Cardiac septum (tissue), 1 donor: ENCODE measurements at places on chromosomes 7 and 10. TPM values are rescaled to one million over a fixed set of nuclear protein-coding genes. Genes with fewer than 3 reads are reported as not detected.

GRCh38 chr10:131930150-131930549 lies 29.3 kb downstream of the PPP2R2D start:
- DNase-seq, result no peak

DNA sequence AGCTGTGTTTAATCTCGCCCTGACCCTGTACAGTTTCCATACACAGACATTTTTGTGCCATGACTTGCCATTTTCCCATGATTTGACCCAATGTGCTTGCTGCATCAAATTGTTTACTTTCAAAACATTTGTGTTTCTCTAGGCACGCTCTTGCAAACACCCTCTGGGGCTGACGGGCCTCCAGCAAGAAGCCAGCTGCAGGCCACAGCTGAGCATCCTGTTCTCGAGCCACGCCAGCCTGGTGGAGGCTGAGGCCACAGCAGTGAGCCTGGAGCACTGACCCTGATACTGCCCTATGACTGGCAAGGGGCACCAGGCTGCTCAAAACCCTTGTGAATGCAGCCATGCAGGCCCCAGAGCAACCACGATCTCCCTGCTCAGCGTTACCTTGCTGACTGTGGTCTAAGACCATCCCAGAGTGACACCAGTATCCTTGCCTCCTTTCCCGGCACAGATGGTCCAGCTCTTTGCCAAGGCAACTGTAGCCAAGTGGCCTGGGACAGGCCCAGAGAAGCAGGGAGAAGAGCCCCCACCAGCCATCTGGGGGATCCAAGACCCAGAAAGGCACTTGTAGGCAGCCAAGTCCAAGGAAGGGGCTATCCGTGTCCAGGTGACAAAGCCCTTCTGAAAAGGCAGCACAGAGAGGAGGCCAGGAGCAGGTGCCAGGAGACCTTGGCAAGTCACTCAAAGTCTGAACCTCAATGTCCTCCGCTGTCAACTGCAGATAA lies 78.5 kb downstream of the OAT start:
- peak; percentile 70 for DNase-seq

DNA sequence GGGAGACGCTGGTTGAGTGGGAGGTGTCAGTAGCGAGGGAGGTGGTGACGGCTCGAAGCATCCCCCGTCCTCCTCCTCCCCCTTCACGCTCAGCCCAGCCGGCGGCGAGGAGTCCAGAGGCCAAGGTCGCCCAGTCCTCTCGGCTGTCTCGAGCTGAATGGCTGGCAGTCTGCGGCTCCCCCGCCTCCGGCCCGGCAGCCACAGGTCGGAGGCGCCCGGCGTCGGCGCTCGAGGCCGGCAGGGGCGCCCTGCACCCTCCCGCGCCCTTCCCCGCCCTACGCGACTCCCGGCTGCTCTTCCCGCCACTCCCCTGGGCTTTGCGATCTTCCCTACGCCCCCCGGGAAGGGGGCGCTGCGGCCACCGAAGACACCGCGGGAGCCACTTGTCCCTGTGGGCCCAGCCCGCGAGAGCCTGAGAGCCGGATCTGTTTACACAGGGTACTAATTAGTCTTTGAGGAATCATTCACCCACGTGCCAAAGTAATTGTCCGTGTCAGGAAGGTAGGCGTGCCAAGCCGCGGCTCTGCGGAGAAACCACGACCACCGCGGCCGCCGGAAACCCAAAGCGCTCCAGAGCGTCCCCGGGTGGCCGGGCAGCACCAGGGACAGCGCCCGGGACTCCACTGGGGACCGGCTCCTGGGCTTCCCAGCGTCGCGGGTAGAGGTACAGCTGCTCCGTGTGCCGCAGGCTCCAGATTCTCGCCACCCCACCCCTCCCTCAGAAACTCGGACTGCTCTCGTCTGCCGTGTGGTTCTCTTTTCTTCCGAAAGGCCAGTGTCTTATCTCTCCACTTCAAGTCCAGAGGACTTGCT lies at the start of gene NXPH1:
NXPH1 (plus strand) TSS at position 133 of the 813 bp plus-strand sequence.
- DNase-seq, result no peak

GRCh38 chr10:69734797-69735468 lies 66.8 kb upstream of the COL13A1 start:
- DNase-seq, result peak; percentile 70

GRCh38 chr10:80407812-80408241 lies 524 bp upstream of the PRXL2A start:
- no peak for DNase-seq

DNA sequence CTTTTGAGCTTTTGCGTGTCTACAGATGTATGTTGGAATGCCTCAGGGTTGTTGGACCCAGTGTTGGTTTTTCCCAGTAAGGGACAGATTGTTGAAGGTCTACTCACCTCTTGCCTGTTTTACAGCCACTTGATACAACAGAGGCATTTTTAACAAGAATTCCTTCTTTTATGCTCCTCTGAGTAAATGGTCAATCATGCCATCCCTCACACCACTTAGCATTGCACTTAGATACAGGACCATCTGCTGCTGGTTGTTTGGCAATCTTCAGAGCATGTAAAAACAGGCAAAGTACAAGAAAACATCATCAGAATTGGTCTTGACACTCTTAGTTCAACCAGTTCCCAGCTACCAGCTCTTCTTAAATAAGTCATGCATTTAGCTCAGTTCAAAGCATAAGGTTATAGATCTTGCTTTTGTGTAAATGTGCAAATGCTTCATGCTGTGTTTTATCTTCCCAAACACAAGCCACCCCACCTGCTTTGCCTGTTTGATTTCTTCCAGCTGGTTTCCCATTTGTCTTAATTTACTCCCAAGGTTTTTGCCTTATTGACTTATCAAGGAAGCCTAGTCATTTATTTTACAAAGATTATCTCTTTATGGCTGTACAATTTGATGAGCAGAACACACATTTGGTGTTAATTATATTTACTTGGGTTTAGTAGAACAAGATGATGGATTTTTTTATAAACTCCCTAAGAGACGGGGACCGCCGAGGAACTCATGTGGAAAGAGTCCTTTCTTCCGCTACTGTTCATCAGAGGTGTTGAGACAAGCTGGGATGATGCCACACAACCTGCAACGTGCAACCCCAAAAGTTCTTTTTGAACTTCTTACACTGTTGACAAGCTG lies 136.6 kb downstream of the AHR start:
- DNase-seq, result no peak

DNA sequence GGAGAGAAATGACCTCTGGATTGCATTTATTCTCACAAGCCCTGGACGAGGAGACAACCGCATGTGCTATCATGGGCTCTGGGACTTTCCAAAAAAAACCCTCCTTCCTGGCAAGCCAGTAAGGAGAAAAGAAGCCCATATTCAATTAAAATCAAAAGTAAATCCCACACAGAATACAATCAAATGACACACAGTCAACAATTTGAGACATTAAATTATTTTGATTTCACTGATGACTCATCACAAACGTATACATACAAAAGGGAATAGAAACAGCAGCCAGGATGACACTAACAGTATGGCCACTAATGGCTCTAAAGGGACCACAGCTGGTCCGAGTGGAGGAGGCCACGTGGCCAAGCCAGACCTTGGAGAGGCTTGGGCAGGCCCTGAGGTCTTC lies 24.9 kb downstream of the LRRC20 start:
- DNase-seq, result no peak

DNA sequence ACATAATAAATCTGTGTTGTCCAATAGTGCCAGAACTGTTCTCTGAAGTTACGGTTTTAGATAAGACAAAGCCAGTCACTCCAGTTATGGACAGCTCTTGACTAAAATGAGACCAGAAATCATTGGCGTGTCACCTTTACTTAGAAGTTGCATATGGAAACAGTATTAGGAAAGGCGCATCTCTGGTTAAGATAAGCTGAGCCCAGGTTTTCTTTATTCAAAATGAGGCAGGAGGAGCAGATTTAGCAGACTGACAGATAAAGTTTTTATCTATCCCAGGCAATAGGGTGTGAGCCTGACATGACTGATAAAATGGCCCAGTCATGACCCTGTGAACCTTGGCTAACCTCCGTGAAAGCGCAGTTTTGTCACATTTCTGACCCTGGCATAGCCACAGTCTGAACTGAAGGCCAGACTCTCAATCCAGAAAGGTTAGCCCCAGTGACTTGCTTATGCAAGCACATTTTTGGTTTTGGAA lies 4.2 kb downstream of the CYP26A1 start:
- no peak for DNase-seq

DNA sequence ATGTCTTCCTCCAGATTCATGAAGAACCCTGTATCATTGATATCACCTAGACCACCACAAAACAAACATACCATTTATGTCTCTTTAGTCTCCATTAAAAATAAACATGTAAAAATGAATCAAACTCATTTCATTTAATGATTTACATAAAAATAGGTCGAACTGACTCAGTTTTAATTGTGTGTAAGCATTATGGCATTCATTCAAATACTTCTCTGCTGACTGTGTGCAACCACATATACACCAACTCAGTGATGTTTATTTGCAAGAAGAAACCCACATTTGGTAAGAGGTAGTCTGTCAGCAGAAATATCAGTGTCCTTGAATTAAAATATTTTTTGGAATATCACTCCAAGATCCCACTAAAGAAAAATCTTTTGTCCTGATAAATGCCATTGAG lies 30.5 kb downstream of the ABCB1 start:
- DNase-seq, result no peak

DNA sequence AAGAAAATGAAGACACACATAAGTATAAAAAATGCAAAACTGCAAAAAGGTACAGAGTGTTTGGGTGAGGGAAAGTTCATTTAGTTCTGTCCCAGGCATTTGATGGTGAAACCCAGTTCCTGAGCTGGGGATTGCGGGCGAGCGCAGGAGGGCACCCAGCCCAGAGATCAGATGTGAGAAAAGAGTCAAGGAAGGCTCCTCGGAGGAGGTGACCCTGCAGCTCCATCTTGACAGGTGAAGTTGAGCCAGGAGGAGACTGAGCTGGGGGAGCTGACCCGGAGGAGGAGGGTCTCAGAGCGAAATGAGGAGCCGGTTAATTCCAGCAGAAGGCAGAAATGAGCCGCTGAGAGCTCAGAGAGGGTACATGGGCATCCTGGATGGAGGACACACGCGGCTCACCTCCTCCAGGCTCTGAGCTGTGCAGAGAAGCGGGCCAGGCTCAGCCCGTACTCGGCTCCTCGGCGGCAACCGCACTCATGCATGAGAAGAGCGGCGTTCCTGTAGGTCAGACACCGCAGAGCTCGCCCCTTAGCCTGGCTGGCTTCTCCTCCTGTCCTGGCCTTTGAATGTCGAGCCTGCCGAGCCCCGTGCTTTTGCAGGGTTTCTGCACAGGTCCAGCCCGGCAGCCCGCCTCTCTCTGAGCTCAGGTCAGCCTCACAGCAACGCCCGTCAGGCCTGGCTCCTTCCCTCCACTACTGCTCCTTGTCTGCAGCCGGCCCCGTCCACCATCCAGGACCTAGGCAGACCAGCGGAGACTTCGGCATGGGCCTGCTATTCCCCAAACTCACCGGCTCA lies 9.5 kb upstream of the RAMP3 start:
- peak; percentile 72 for DNase-seq

DNA sequence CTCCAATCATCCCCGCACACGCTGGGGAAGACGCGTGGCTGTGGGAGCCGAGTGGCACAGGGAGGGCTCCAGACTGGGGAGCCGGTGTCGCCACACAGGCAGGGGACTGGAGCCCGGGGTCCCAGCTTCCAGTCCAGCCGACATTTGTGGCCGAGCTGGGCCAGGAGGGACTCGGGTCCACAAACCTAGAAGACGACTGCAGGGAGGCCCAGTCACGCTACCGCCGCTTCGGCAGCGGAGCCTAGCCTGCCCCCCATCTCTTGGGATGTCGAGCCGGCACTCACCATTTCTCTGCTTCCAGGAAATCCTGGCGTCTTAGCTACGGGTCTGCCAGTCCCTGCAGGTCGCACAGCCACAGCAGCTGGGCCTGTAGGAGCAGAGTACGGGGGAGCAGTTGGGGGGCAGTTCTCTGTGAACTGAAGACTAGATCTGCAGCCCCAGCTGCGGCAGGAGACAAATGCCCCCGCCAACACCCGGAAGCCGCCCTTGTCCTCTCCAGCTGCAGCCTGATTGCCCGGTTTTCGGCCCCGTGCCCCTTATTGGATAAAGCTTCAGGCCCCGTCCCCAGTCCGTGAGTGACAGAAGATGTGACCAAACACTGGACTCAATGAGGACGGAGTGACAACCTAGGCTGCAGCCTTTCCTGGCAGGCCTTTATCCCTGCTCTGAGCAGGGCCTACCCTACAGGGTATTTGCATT lies 270.7 kb downstream of the ZNF33B start:
- DNase-seq, result peak; percentile 92

GRCh38 chr10:113867904-113868303 lies 13.4 kb downstream of the NHLRC2 start:
- no peak for DNase-seq

C7orf33 gene
- not detected for total RNA-seq

OR2A42 gene
- not detected for total RNA-seq

HYAL4 gene
- 0.32 TPM for total RNA-seq

DLG5 gene
- total RNA-seq, result 19.5 TPM

CDK14 gene
- total RNA-seq, result 25.7 TPM

HDAC9 gene
- total RNA-seq, result 87.5 TPM

CLDN4 gene
- total RNA-seq, result not detected
